CD4-positive, alpha-beta T cell treated with Interleukin-12 subunit alpha and Interleukin-12 subunit beta, for 1 hour (primary cell): ENCODE measurements at places on chromosomes 1 and 21.

DNA sequence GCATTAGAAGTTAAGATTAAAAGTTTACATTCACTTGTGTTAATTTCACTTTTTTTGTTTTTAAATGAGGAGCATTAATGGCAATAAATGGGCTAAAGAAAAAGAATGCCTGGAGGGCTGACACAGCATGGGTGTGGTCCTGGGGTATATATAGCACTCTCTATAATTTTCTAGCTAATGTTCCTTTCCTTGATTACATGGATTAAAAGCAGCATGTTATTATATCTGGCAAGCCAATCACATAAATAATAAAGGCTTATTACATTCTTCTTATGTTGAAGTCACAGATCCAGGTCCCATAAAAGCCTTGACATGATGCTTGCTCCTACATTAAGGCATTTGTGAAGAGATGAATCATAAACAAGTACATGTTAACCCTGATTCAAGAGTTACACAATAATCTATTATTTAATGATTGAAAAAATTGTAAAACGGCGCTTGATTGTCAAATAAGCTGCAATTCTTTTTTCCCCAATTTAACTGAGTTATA is 91.4 kb downstream of the LYPLAL1 start:
- no peak for DNase-seq

DNA sequence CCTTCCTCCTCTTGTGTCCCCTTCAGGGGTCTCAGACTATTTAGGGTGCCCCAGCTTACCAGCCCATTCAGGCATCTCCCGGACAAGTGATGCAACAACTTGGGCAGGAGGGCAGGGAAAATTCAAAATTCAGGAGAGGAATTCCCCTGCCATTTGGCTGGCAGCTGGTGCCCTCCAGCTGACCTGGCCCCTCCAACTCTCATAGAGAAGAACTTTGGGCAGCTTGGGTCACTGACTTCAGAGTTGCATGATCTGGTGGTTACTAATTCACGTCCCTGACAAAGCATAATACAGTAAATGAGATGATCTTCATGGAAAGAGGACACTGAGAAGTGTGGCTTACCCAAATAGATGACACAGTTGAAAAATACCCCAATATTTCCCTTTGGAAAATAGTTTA is at the start of gene FCAMR:
Gene FCAMR, minus strand, starts transcription at position 15 of the 400 bp plus-strand sequence. CDS start 335 bp downstream, outside the sequence.
- no peak for DNase-seq

- DNase-seq, result peak; percentile 20
These were observed 11.3 kb upstream of the MAP10 start for GRCh38 chr1:232793944-232794343.

- peak; percentile 9 for DNase-seq
These were observed 31.4 kb downstream of the IFI16 start for GRCh38 chr1:159040893-159041724.

- DNase-seq, result no peak
These were observed 438.8 kb upstream of the OLFM3 start for GRCh38 chr1:102435483-102435882.

GRCh38 chr1:36051821-36052220 is 32.1 kb upstream of the TEKT2 start:
- DNase-seq, result no peak

DNA sequence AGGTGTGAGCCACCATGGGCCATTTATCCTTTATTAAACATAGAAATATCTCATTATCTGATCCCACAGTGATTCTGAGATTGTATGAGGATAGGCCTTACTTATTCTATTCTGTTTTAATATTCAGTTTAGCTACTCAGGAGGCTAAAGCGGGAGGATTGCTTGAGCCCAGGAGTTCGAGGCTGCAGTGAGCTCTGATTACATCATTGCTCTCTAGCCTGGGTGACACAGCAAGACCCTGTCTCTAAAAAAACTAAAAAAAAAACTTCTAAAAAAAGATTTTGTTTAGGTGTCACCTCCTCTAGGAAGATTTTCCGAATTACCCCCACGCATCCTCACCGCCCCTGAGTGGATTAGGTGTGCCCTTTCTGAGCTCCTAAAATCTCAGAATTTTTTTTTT is 14.3 kb upstream of the HNRNPU start:
- DNase-seq, result no peak

- DNase-seq, result peak; percentile 55
These were observed 97.2 kb upstream of the ARTN start for GRCh38 chr1:43836267-43836951.

DNA sequence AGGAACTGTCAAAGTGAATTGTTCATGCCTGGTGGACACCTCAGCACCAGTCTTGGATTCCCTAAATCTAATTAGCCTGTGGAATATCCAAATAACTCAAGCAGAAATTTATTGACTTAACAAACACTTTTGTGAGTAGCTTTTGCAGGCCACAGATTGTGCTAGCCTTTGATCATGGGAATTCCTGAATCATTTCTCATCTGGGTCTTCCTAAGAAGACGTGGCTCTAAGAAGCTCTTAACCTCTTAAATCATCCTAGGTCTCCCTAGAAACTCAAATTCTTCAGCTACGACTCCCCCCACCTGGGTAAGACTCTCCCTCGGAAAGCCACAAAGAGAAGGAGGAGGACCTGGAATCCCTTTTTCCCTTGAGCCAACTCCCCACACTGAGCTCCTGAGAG is 53.8 kb upstream of the PSEN2 start:
- no peak for DNase-seq

- DNase-seq, result no peak
These were observed 338.3 kb downstream of the SIPA1L2 start for GRCh38 chr1:232291681-232292080.

GRCh38 chr1:221723848-221724236 is 18.0 kb downstream of the DUSP10 start:
- DNase-seq, result no peak

DNA sequence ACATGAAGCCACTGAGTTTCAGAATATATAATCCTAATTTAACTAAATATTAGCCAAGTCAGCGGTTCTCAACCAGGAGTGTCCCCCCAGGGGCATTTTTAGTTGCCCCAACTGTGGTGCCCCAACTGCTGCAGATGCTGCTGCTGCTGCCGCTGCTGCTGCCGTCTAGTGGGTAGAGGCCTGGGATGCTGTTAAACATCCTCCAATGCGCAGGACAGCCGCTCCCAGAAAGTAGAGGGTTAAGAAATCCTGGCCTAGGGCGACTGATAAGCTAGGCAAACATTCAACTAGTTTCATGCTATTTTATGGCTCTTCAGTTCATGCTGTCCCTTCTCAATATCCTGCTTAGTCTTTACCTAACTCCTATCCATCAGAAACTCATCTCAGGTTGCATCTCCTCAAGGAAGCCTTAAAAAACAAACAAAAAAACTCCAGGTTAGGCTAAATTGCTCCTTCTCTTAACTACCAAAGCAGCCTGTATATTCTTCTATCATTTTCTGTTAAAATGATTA is 9.9 kb upstream of the DCAF6 start:
- no peak for DNase-seq

DNA sequence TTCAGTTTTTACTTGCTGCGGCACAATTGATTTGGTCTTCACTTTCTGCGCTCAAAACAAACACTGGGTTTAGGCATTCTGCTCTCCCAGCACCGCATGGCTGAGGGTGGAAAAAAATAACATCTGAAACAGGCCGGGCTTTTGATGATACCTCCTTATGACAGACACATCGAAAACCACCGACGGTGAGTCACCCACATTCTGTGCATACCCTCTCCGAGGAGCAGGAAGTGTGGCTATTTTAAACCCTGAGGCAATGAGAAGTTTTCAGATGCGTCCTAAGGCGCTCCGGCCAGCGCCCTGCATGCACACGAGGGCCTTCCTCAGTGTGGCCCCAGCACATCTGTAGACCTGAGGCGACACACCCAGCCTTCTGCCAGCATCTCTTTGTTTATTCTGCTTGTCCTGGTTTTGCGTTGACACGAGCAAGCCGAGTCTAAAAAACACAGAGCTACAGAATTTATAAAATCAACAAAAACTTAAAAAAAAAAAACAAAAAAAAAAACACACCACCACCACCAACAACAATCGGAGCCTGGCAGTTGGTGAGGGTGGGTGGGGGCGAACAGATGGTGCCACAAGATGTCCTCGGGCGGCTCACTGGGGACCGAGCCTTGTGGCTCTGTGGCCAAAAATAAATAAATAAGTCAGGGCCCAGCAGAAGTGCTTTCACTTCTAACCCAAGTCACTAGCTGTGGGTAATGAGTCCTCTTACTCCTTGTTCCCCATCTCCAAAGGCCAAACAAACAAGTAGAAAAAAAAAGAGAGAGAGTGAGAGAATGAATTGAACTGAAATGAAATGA is 162.6 kb upstream of the IRF2BP2 start:
- DNase-seq, result peak; percentile 88

- DNase-seq, result peak; percentile 24
These were observed 235.2 kb downstream of the KCNT2 start for GRCh38 chr1:196372896-196373536.

GRCh38 chr1:95935719-95936118 is 701.7 kb downstream of the RWDD3 start:
- no peak for DNase-seq

DNA sequence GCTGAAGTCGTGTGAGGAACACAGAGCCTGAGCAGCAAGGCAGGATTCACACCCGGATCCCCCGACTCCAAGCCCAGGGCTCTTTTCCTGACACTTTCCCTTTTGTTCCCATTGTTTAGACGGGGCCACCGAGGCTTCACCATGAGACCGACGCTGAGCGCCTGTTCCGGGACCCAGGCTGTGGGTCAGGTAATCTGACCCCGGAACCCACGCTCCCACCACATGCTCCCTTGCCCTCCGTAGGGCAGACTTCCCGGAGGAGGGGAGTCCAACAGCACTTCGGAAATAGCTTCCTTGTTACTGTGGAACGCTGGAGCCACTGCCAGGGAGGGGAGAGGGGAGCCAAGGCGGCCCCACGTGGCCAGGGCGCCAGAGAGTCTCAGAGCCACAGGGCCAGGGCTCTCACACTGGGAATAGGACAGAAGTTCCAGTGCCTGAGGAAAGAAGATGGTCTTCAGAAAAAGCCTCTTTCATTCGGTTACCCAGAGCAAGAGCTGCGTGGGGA is 18.4 kb downstream of the RUNX3 start:
- no peak for DNase-seq

DNA sequence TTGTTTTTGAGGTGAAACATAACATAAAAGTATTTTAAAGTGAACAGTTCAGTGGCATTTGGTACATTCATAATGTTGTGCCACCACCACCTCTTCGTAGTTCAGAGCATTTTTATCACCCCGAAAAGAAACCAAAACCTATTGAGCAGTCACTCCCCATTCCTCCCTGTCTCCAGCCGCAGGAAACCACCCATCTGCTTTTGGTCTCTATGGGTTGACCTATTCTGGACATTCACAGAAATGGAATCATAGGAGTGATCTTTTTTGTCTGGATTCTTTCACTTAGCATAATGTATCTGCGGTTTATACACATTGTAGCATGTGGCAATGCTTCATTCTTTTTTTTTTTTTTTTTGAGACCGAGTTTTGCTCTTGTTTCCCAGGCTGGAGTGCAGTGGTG is 141.2 kb downstream of the VPS13D start:
- DNase-seq, result no peak

DNA sequence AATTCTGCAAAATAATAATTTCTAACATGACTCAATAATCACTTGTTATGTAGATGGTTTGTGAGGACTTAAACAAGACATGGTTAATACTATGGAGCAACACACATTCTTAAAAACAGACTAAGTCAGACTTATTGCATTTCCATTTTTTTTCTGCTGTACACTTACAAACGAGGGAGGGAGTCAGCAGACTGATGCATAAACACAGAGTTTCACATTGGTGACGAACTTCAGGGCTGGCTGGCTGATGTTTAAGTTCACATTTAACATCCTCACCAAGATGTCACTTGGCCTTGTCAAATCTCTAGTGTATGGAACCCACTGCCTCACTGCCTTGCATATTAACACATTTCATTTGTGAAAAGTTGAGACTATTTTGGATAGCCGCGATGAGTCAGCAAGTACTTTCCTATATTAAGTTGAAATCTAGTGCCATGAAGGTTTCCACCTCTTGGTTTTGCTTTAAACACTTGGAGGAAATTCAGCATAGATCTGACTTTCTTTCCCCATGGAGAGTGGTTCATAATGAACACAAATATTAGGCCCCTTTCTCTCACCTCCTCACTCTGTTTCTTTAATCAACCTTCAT is 337.5 kb upstream of the RUNX1 start:
- DNase-seq, result no peak

DNA sequence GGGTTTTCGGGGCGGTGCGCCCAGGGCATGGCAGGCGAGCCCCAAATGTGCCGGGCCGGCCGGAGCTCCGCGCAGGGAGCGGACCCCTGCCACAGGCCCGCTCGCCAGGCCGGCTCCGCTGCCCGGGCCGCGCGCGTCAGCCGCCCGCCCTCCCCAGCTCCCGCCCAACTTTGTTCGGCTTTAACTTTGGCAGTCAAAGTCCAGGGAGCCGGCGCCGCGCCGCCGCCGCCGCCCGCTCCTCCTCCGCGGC is 488 bp downstream of the SLC35D1 start:
- DNase-seq, result no peak

DNA sequence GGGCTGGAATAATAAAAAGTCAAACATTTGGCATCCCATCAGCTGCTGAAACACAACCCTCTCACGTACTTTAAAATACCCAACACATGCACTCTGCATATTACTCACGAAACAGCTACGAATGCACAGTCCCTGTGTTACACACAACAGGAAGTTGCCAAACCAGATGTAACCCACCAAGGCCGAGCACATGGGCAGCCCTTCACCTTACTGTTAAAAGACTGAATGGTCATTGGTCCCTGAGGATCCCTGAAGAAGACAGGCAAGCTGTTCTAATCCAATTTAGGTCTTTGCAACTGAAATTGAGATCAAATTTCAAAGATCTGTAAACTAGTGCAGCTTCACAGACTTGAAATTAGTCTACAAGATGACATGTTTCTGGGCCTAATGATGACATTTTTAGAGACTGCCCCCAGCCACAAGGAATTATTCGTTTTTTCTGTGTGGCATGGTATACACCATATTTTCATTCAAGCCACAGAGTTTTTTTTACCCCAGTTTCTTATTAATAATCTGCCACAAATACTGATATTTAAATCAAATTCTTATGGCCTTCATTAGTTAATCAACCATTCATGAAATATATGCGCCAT is 25.6 kb upstream of the IER5 start:
- DNase-seq, result peak; percentile 29

- DNase-seq, result no peak
These were observed 72.8 kb upstream of the NR5A2 start for GRCh38 chr1:199954699-199955098.

DNA sequence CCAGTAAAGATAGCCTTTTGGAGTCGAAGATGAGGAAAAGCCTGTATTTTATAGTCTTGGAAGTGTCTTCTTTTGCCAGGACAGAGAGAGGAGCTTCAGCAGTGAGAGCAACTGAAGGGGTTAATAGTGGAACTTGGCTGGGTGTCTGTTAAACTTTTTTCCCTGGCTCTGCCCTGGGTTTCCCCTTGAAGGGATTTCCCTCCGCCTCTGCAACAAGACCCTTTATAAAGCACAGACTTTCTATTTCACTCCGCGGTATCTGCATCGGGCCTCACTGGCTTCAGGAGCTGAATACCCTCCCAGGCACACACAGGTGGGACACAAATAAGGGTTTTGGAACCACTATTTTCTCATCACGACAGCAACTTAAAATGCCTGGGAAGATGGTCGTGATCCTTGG is at the start of gene VCAM1:
Gene VCAM1, plus strand, starts transcription at position 253 of the 400 bp plus-strand sequence. Its CDS starts 119 bp downstream, at position 372.
- DNase-seq, result no peak
